NCI-H1105 (cell line): ENCODE measurements at places on chromosomes 2 and 18.

GRCh38 chr2:234288974-234289455 is 207.9 kb downstream of the ARL4C start:
- no peak for DNase-seq

- no peak for DNase-seq
These were observed 285.0 kb upstream of the KCNH7 start for GRCh38 chr2:163123526-163123925.

GRCh38 chr2:220521551-220521950 is 894.1 kb downstream of the SLC4A3 start:
- DNase-seq = no peak

GRCh38 chr2:36458106-36458505 is 102.5 kb downstream of the CRIM1 start:
- no peak for DNase-seq
